SJSA1 (cell line): ENCODE measurements at places on chromosomes 1 and 21.

DNA sequence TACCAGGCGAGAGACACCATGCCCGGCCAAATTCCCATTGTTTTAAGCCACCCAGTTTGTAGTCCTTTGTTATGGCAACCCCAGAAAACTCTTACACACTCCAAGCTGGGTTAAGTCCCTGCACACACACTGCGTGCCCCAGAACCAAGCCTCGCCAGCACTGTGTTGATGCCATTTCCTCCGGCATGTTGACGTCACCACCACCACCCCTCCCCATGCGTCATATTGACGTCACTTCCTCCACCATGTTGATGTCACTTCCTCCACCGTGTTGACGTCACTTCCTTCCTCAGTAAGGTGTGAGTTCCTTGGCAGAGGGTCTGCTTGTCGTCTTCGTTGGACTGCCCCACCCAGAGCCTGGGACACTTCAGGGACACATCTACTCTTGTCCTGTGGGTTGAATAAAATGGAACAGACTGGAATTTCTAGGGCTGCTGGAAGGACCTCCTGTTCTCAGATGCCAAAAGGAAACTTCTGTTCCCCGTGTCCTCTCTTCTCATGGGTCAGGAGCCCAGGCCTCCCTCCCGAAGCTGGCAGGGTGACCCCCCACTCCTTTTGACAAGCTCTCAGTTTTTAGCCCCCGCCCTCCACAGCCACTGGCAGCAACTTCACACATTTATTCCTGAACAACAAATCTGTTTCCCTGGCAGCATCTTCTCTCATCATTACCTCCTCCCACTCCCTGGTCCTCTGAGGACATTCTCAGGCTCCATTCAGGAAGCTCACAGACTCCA, 643.3 kb downstream of the NPHP4 start:
- DNase-seq, result no peak

GRCh38 chr1:19209439-19209989, 552 bp downstream of the UBR4 start:
- DNase-seq, result peak; percentile 62

GRCh38 chr1:185811073-185811709, 77.0 kb downstream of the HMCN1 start:
- DNase-seq, result no peak

DNA sequence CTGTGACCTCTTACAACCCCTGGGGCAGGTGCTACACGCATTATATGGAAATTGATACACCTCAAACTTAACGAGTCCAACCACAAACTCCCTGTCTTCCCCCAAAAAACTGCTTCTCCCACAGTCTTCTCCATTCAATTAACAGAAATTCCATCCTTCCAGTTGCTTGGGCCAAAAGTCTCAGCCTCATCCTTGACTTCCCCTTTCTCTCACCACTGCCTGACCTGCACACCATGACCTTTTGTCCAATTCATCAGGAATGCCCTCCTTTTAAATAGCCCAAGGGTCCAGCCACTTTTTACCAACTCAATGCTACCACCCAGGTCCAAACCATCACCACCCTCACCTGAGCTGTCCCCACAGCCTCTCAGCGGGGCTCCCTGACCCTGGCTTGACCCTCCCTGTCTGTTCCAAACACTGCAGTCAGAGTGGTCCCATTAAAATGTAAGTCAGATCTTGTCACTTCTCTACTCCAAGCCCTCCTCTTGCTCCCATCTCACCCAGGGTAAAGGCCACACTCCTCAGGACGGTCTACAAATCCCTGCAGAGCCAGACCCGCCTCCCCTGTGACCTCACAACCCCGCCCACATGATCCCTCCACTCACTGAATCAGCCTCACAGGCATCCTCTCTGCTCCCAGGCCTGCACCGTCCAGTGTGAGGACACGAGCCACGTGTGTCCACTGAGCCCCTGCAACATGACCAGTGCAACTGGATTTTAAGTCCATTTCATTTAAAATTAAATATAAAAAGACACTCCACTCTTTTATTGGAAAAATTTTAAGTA, 18.5 kb downstream of the KCNN3 start:
- DNase-seq, result no peak

DNA sequence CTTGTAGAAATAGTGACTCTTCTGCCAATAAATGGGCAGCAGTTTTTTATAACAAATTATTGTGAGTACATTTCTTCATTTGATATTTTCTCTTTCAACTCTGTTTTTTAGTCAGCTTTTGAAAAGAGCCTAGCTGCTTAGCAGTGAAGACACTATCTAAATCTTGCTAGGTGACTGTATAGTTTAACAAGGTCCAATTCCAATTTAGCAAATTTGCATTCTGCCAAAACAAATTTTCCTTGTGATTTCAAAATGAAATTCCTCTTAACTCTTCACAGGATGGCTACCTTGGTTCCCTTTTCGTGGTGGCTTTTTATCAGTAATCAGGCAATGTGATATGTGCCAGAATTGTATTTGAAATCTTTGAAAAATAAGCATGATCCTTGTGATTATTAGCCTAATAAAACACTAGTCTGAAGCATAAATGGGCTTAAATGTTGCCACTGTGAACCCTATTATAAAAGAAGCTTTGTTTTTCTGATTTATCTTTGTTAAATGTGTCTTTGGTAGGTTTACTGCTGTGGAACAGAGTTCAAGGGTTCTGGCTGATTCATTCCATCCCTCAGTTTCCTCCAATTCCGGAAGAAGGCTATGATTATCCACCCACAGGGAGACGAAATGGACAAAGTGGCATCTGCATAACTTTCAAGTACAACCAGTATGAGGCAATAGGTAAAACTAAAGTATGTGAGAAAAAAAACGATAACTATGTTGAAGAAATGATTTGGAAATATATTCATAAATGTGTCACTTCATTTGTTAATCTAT, 12.2 kb downstream of the DNASE2B start:
- DNase-seq, result no peak

DNA sequence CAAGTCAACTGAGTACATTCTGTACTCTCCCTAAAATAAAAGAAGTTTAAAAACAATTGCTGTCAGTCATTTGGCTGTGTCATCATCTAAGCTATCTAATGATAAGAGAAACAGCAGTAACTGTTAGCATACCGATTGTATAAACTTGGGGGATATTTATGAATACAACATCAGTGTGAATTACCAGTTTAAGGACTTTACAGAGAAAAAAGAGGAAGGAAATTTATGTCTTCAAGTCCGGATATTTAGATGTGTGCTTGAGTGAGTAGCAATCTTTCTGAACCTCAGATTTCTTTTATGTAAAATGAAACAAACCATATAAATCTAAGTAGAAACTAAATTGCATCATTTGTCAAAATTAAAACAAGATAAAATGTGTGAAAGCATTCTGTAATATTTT, 1557.0 kb downstream of the MRPL39 start:
- DNase-seq, result no peak

- no peak for DNase-seq
Observed at GRCh38 chr1:86035101-86035500, 121.5 kb downstream of the COL24A1 start.
